ENCODE measurements at places on chromosomes 7 and 10.
A peak's percentile ranks its signal among the peaks of the same experiment; 100 is the strongest.

DNA sequence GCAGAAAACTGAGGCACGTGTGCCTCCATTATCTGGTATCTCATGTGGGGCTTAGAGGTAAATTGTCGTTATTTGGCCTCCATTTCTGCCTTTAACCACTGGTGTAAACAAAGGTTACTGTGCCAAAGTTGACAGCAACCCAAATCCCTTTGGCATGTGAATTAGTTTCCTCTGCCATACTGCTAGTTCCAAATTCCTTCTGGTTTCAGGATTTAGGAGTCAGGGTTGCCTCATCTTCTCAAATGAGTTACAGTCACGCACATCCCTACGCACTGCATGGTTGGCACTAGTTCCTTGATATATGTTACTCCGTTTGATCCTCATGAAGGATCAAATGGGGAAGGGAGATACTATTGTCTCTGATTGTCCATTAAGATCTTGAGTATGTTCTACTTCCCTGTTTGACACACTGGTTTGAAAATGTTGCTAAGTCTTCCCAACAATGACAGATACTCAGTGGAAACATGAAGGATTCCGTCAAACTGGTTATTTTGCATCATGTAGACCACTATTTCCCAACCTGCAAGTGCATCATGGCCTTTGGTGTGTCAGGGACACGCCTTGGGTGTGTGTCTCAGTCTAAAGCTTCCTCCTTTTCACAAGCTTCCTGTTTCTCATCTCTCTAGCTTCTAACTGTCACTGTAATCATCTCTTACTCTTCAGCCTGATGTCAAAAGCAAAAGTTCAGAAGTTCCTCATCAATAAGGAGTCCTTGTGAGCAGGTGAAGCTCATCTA is at the start of gene LIPN:
Gene LIPN (plus strand): TSS at position 655 of the 736 bp plus-strand sequence. CDS start 1,386 bp downstream, outside the sequence.
- no peak for DNase-seq

- DNase-seq, result peak; percentile 70
Observed at GRCh38 chr10:80444646-80445319, 9.3 kb upstream of the TSPAN14 start.

DNA sequence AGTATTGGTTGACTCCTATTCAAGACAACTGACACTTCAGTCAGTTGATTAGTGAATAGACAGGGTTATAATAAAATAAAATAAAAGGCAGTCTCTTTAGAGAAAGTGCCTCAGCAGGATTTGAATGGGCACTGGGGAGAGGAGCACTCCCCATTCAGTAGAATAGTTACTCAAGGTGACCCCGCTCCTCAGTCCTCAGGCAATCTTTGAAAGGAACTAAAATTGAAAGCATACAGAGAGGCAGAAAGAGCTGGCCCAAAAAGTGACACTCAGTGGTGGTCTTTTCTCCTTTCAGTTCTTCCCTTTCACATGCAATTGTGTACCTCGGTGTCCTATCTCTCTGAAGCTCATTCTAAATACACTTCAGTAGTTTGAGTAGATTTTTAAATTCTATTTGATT is 47.4 kb upstream of the MACC1 start:
- no peak for DNase-seq

DNA sequence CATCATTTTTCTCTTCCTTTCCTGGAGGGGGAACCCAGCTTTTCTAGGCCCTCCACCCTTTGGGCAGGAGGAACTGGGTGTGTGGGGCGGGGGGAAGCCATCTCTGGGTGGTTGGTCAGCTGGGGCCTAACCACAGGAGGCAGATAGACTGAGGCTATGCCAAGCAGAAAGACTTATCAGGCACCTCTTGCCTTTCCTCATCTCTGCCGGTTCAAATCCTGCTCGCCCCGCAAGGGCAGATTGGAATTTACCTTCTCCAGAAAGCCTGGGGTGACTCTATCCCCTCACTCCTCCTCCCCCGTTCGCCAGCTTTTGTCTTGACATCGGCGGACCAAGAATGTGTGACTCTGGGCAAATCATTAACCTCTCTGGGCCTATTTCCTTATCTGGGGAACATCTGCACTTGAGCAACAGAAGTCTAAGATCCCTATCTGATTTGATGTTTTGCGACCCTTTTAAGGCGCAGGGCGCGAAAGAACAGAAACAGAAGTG is 584 bp upstream of the GARS1 start:
- DNase-seq, result peak; percentile 16

GRCh38 chr10:79320316-79320715 is 27.0 kb upstream of the PPIF start:
- DNase-seq, result no peak

DNA sequence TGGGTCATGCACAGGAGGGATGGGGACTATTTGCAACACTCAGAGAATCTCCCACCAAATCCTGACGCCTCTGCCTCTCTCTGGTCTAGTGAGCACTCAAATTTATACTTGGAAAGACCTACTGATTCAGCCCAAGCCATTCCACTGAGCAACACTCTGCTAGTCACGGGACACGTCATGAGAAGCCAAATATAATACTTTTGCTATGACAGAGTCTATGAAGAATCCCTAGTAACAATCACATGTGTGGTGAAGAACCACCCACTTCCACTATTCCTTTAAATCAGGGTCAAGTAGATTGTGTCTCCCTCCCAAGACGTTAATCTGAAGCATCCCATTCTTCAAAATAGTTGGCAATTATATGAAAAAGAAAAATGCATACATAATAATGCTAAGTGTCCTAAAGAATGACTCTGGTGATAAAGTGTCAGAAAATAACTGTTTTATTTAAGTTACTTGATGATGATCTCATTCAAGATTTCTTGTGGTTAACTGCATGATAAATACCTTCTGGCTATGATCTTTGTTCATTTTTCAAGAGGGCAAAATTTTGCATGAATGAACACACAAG is 28.5 kb downstream of the CHCHD3 start:
- DNase-seq, result no peak

- no peak for DNase-seq
Observed at GRCh38 chr10:68103901-68104300, 5.4 kb upstream of the MYPN start.

DNA sequence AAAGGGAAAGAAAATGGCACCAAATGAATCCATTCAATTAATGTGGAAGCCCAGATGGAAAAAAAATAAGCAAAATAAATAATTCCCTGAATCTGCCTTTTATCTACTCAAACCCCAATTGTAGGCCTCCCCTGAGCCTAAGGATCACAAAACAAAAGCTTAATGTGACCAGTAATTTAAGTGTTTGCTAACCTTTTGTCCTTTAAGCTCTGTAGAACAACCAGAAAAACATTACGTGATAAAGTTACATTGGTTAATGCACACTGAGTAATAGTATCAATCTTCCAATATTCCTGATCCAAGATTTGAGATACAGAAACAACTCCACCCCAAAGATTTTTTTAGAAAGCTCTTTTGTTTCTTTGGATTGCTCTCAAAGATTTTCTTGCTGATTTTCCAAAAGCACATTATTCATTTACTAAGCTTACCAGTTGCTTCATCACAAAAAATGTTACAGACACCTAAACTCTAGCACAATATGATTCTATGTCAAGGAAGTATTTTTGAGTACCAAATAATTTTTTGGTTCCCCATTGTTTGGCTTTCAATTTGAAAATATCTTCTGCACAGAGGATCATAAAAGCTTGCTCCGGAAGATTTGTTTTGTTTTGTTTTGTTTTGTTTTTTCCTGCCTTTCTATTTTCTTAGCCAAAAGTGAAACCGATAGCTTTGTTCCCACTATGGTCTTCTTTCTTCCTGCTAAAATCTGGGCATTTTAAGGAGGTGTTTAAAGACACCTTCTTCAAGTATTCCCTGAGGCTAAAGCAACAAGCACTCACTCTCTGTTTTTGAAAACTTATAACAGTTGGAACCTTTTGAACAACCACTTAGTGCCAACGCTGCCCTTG is 54.2 kb downstream of the TRIL start:
- DNase-seq, result no peak

DNA sequence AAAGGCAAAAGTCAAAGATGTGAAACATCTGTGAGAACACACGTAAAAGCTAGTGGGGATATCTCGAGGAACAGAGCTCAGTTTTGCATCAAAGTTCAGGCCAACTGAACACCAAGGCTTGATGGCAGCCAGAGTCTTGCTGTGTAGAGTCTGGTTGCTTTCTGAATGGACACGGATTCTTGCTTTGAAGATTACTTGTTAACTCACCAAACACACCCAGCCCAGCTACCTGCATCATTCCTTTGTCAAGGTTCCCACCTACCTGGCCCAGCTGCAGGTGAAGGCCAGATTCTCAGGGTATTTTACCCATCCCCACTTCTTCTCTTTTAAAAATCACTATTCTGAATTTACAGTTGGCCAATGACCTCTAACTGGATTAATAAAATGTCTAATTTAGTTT is 174.4 kb upstream of the PHYHIPL start:
- DNase-seq, result no peak

DNA sequence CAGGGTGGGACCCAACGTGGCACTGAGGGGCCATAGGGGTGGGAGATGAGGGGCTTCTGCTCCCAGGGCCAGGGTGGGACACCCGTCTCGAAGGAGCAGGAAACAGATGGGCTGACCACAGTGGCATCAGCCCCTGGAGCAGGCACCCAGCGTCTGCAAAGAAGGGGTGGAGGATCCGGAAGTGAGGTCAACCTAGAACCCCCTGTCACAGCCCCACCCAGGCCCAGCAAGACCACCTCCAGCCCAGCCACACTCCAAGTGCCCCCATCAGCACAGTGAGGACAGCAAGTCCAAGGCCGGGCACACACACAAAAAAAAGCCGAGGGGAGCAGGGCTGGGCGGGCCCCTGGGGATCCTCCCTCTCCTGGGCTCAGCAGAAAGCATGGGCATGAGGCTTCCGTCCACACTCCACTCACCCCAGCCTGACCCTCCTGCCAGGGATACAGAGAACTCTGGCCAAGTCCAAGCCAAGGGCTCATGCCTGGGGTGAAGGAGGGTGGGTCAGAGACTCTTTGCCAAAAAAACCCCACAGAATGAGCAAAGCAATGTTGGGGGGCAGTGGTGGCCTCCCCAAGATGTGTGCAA is 111.0 kb downstream of the FOXL3 start:
- no peak for DNase-seq

DNA sequence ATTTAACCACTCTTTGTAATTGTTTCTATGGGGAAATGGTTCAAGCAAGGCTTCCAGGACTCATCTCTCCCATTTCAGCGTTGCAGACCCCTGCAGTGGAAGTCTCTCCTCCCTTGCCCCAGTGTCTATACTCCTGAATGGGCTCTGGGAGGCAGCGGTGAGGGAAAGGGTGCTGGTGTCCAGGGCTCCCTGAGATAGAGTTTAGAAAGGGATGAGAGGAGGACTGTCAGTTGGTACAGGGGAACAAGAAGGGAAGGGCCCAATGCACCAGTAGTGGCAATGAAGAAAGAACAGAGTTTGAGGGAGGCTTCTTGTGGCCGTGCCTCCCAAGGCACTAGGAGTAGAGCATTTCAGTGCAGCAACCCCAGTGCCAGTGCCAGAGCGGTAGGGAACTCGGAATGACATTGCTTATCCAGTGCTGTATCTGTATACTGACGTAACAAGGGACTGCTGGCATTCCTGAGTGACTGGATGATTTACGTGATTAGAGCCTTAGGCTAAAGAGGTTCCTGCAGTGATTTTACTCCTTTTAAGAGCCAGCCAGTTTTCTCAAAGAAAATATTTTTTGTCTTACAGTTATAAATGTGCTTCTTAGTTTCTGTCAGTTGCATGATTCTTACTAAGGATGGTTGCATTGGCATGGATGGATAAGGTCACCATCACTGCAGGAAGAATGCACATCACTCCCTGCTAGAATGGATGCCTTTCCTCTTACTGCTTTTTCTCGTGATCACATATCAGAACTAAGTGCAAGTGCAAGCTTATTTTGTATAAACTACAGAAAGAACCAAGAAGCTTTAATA is 28.0 kb downstream of the PRPF18 start:
- DNase-seq, result no peak

GRCh38 chr10:124916585-124917427 is 25.1 kb upstream of the ZRANB1 start:
- DNase-seq, result peak; percentile 93

GRCh38 chr10:77179015-77179695 is 458.5 kb downstream of the KCNMA1 start:
- no peak for DNase-seq
